ENCODE measurements at places on chromosomes 4 and X.

DNA sequence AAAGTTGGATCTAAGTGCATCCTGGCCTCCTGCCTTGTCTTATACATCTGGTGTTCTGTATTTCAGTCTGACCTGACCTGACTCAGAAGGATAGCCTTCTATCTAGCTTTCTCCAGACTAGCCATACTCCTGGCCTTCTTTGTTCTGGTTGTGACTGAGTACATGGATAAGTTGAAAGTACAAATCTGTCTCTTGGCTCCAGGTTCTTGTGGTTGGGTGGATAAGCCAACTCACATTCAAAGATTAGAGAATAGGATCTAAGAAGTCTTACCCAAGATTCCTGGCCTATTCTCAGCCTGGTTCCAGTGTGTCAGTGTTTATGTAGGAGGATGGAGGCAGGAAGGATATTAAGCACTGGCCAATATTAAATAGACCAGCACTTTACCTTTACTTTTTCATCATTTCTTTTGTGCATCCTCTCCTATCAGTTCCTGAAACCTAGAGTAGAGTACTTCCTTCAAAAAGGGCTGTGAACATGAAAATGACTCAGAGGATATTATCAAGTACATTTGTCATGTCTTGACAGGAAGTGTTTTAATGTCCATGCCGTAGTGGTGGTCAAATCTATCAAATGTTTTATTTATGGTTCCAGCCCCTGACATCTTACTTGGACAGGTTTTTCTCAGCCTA lies 123.5 kb downstream of the IL15 start:
- no peak for DNase-seq

DNA sequence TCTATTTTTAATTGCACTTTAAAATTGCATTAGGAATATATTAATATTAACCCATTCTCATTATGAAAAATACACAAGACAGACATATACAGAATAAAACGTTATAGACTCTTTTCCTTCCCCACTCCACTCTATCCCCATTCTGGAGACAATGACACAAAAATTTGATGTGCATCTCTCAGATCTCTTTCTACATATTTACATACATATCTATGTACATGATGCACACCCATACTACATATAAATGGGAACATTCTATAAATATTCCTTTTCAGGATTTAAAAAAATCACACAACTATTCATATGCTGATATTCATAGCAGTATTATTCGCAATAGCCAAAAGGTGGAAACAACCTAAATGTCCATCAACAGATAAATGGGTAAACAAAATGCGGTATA lies 2.4 kb upstream of the CXorf66 start:
- DNase-seq = no peak

- no peak for DNase-seq
Observed at GRCh38 chr4:7026107-7026506, 17.1 kb upstream of the TADA2B start.

- no peak for DNase-seq
Observed at GRCh38 chrX:53004811-53005210, 43.8 kb upstream of the GPR173 start.

Data from fibroblast of skin of scalp (primary cell).